Heart left ventricle (tissue), 16 donors: ENCODE measurements at places on chromosomes 7 and 10. TPM values are rescaled to one million over a fixed set of nuclear protein-coding genes. Genes with fewer than 3 reads are reported as not detected.

DNA sequence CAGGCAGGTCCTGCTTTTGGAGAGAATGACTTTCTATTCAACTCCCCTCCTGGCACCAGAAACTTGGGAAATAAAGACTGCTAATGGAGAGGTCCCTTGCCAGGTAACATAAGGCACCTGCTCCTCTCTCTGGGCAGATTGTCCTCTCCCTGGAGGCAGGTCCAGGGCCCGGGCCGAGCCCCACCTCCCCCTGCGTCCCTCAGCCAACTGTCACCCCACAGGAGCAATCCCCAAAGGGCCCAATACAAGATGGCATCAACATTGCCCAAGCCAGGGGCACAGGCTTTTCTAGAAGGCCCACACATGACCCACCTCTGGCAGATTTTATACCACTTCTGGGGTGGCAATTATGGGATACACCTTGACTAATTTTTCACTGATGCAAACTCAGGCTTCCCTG lies 145.2 kb downstream of the HERPUD2 start:
- no peaks in the 10 kb centered on the region for H3K4me1 ChIP-seq
- DNase-seq, result no peak
- no peaks in the 10 kb centered on the region for H3K36me3 ChIP-seq
- no peak overlapping the region for H3K27ac ChIP-seq
- no peaks in the 10 kb centered on the region for H3K27me3 ChIP-seq

NDUFB8 gene
- 363 TPM for total RNA-seq

GRCh38 chr10:48684792-48685623 lies at the start of gene WDFY4:
Gene WDFY4 (plus strand): TSS chr10:48684873. CDS start chr10:48709733, 24,860 bp downstream.
- no peak within 1 kb of the TSS for H3K4me3 ChIP-seq
- H3K36me3 ChIP-seq, result no peaks in the 10 kb centered on the region

DNA sequence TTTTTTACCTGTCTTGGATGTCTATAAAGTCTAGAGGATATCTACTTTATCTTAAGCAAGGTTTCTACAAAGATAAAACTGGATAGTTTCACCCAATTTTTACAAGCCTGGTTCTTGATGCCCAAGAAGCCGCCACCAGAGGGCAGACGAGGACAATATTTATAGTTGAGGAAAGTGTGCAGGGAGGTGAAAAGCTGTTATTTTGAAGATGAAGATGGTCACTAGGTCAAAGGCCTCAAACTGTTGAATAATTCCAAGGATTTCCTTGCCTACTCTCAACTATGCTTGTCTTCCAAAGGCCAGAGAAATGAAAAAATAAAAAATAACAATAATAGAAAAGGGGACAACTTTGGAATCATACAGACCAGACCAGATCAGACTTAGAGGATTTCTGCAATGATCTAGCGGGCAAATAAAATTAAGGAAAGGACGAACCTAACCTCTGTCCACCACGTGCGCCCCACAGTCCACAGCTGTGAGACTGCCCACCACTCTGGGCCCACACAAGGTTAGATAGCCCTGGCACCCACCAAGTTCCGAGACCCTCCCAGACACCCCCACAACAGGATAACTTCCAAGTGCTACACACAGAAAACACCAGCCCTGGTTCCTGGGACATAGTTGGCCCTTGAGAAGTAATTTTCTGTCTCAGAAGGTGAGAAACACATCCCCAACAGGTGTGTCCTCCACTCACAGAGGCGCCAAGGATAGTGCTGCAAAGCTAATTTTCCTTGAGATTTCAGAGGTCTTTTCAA lies 2.8 kb downstream of the PKD1L1 start:
- H3K4me1 ChIP-seq, result peaks cover 37% of the 10 kb centered on the region
- H3K4me3 ChIP-seq, result no peak overlapping the region
- peak; percentile 71 for DNase-seq
- peak overlapping the region; percentile 77 for H3K27ac ChIP-seq

ERLIN1 gene
- 9.4 TPM for total RNA-seq

DNA sequence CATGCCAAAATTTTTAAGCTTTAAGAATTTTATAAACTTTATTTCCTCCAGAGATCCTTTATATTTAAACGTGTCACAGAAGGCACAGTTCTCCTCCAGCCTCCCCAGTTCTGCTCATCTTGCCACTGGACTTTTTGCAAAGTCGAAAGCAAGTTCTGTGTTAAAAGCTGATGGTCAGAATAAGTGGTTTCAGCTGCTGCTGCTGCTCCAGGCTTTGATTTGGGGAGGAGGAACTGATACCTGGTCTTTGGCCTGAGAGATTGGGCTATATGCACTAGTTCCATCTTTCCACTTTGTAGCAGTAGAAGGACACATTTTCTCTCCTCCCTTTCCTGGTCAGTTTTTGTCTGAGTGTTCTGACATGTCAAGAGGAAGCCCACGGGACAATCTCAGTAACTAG lies 435.9 kb upstream of the PHF14 start:
- H3K36me3 ChIP-seq, result no peaks in the 10 kb centered on the region
- no peak overlapping the region for H3K4me3 ChIP-seq
- H3K27me3 ChIP-seq, result no peaks in the 10 kb centered on the region

GRCh38 chr10:6167456-6167855 lies 35.3 kb upstream of the PFKFB3 start:
- no peak overlapping the region for H3K4me3 ChIP-seq
- no peak for DNase-seq
- no peaks in the 10 kb centered on the region for H3K27me3 ChIP-seq
- peaks cover 12% of the 10 kb centered on the region for H3K36me3 ChIP-seq
- H3K4me1 ChIP-seq, result peaks cover 74% of the 10 kb centered on the region
